ENCODE measurements at places on chromosomes 6 and 20.

- DNase-seq, result no peak
Measured at GRCh38 chr6:79874531-79875134, 72.7 kb downstream of the ELOVL4 start.

- peak; percentile 83 for DNase-seq
Measured at GRCh38 chr6:163398815-163399214, 15.7 kb upstream of the QKI start.

GRCh38 chr20:37566590-37567330 is 39.1 kb upstream of the BLCAP start:
- DNase-seq, result no peak

- no peak for DNase-seq
Measured at GRCh38 chr6:37589941-37590340, 90.2 kb upstream of the CCDC167 start.

DNA sequence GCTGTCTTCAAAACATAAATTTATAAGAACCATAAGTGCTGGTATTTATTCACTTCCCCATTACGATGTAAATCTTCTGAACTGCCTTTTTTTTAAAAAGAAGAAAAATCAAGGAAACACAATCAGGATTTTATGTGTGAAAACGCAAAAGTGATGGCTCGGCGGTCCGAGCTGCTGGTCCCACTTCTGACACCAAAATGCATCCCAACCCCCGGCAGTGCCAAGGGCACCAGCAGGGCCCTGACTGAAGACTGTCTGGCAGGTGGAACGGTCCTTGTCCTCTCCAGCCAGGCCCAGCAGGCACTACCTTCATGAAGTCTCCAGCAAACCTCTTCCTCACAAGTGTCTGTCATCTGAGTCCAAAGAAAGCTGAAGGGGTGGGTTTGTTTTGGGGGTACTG is 41.2 kb downstream of the TBC1D7 start:
- no peak for DNase-seq

DNA sequence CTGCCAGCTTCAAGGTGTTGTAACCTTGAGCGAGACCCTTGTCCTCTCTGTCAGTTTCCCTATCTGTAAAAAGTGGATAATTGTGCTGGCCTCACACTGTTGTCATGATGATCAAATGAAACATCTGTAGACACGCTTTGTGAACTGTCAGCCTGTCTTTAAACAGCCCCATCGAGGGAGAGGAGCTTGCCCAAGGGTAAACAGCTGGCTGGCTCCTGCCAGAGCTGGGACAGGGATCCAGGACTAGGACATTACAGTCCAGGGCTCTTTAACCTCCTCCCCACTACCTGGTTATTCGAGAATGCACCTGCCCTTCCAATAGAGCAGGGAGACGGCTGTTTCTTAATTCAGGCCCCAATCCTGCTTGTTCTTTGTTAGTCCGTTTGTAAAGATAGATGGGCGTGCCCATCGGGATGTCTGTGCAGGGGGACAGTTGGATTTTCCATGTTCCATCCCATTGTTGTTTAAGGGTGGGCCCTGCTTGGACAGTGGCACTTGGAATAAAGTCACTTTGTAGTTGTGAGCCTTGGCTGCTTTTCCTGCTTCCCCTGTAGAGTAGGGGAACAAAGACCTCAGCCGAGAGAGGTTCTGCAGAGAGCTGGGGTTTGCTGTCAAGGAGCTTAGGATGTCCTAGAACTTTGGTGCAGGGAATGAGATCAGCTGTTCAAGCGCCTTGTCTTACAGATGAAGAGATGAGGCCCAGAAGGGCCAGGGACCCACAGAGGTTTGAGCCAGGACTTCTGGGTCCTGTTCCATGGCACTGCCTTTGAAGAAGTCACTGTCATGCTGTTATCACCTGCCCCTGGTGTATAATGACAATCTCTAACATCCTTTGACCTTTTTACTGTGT is 77.9 kb upstream of the MYL9 start:
- DNase-seq, result no peak

DNA sequence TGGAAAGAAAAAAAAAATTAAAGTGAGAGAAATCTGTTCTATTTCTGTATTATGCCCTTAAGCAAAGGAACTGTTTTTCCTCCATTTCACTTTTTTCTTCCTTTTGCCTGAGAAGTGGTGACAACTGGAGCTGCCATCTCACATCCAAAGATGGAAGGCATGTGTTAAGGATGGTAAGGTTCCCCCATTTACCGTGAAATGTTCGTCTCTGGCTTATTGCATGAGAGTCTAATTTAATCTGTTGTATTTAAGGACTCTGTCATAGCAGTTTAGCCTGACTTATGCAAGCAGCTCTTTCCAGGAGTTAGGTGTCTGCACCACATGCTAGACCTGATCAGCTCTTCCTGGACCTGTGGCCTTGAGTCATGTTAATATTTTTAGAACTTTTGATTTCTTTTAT is 389.5 kb upstream of the MAP3K7 start:
- DNase-seq, result no peak

GRCh38 chr6:73003302-73003701 is 222.0 kb downstream of the KHDC1L start:
- DNase-seq, result no peak

Measured in muscle of leg (tissue), 16 donors.